ENCODE measurements at places on chromosomes 11 and 22.

DNA sequence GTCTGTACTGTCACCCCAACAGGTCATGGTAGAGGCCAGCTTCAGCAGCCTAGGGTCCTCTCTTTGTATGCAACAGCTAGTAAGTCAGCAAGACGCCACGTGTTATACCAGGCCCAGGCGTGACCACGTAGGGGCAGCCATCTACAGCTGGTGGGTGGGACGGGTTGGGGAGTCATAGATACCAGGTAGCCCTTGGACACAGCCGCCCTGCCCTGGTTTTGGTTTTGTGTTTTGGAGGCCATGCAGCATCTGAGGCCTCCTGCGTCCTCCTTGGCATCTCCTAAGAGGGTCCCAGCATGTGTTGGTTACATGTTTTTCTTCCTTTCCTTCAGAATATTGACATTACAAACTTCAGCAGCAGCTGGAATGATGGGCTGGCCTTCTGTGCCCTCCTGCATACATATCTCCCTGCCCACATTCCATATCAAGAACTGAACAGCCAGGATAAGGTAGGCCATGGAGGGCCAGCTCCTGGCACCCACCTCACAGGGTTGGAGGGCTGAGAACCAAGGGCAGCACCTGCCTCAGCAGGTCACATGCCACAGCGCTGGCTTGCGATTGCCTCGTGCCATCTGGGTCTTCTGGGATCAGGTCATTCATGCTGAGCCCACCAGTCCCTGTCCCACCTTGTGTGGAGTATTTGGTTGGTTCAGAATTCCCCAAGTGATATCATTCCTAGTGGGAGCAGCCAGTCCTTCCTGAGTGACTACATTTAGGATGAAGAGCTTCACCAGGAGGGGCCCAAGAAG is 16.0 kb upstream of the ADORA2A start:
- DNase-seq = no peak

DNA sequence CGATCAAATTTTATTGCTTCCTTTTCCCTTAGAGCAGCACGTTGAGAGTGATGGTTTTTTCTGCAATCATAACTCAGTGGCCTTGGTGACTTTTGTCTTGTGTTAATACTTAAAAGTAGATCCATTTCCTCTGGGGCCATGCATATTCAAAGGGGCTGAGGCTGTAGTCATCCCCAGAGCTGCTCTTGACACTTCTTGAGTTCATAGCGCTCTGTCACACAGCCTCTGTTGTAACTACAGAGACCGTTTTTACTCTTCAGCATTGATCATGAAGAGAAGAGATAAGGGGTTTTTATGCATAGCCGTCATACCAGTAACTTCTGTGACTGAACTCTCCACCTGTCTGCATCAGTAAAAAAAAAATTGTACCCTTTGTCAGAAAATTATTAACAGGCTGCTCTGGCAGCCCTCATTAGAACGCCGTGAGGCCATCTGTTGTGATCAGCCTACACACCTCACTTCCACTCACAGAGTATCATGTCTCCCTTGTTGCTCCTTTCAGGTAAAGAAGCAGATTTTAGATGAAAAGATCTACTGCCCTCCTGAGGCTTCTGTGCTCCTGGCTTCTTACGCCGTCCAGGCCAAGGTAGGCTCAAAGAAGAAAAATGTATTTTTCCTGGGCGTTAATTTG is 38.4 kb downstream of the NF2 start:
- DNase-seq = no peak

GRCh38 chr11:94537031-94537600 is 6.6 kb upstream of the FUT4 start:
- DNase-seq = no peak

DNA sequence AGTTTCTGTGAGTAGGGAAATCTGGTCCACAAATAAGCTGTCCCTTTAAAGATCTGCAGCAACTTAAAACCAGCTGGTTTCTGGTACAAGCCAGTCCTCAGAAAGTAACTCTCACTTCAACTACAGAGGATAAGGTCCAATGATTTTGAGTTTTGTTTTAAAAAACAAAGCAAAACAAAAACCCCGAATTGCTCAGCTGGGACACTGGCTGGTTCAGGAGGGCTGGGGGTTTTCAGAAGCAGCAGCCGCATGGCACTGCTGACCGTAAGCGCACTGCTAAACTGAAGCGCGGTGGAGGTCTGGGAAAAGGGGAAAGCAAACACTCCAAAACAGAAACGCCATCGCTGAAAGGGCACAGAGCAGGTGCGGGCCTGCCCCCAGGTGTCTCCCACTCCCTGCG is 59.7 kb downstream of the MICAL3 start:
- DNase-seq = no peak

- no peak for DNase-seq
Measured at GRCh38 chr11:109062445-109062844, 359.5 kb upstream of the C11orf87 start.

DNA sequence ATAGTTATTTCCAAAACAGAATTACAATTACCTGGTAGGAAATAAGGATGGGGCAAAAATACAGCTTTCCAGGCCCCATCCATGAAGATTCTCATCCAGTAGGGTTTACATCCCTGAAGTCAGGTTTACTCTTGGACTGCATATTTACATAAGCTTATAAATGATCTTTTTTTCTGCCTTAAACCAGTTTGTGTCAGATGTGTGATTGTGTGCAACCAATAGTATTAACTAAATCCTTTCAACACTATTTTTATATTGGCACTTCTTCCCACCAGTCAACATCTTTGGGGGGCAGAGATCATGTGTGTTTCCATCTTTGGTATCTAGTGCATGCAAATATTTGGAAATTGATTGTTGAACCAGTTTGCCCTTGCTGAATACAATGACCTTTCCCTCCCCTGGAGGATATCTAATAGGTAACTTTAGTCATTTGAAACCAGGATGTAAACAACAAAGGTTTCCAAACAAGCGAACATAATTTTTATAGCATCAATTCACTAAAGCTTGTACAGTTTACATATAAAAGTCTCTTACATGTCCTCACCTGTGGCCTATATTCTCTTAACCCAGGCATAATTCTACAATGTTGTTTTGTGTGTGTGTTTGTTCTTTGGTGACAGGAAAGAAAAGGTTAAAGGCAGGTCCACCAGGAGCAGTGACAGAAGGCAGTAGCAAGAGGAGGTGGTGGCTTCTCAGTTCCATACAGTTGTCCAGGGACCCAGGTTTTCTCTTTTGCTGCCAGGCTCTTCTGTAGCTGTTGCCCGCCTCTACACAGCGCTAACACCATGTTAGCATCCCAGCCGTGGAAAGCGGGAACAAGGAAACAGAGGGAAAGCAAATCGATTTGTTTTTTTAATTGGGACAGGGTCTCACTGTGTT is 1.7 kb upstream of the ME3 start:
- DNase-seq = no peak

GRCh38 chr11:34235189-34235588 is 122.6 kb downstream of the ABTB2 start:
- no peak for DNase-seq

DNA sequence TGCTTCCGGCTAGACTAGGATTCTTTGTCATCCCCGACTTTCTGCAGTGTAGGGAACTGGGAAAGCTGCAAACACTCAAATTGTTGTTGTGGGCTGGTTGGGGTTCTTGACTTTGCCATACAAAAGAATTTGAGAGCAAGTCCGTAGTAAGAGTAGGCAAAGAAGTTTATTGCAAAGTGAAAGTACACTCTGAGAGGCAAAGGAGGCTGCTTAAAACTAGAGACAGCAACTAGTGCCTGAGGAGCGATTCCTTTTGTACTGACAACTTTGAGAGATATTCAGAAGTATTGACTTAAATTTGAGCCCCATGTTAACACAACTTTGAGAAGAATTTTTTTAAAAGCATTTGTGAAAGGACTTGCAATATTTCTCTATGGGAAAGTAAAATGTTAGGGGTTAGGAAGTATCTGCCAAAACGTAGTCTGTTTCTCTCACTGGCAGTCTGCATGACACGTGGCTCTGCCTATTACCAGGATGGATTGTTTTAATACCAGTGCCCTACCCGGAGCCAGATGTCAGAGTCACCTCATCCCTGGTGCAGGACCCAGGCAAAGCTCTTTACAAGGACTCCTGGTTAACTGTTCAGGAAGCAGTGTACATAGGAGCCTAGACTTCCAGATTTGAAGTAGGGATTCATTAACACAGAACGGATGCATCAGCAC is 85.0 kb upstream of the CLPB start:
- peak; percentile 35 for DNase-seq

GRCh38 chr11:126317432-126317755 is 13.5 kb downstream of the DCPS start:
- no peak for DNase-seq

DNA sequence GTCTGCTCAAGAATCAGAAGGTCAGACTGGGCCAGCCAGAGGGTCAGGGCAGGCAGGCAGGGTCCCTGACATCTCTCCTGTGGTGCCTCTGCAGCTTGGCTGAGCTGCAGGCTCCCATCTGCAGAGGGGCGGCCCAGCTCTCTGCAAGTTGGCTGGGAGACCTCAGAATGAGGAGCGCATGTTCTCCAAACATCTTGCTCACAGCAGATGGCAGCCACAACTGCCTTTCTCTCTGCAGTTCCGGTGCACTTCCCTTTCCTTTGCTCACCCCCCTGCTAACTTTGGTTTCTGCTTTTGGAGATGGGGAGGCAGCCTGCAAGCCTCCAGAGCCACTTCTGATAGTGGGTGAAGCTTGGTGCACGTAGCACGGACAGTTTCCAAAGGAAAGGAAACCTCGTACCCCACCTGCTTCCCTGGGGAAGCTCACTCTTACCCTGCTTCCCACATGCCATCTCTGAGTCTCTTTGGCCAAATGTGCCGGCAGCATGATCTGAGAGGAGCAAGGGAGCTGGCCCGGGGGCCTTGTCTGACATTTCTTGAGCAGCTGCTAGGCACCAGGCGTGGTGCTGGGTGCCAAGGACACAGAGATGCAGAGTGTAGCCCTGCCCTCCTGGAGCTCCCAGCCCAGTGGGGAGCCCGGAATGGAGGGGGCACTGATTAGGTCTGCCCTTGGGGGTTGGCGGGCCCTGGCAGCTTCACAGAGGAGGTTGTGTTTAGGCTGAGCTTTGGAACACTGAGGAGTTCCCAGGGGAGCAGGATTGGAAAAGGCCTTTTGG is 18.2 kb downstream of the DAGLA start:
- no peak for DNase-seq

DNA sequence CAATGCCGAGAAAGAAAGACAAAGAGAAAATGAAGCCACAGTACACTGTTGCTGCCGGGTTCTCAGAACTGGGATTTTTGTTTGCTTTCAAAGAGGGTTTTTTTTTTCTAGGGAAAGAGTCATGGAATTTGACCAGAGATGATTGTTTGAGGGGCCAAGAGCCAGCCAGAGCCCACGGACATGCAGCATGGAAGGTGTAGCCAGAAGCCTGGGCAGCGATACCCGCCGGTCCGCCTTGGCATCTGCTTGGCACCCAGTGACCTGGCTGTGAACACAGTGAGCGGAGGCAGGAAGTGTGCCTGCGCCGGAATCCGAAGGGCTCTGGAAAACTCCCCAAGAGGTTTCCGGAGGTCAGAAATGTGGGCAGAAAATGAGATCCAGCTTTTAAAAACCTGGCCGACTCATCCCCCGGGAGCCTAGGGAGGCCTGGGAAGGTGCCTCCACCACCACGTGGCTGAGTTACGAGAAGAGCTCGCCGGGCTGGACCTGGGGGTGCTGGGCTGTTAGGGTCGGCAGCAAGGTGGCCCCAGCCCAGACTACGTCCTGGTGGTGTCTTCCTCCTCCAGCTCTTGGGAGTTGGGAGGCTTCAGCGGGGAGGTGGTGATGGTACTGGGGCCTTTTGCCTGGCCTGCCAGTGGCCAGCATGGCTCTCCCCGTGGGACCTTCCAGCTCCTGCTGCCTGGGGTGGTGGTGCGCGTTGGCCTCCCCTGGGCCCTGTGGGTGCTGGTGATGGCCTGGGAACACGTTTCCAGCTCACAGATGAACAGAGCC is 61.6 kb upstream of the PPARA start:
- no peak for DNase-seq

- DNase-seq = no peak
Measured at GRCh38 chr11:48101958-48102357, 114.7 kb upstream of the OR4B1 start.

- no peak for DNase-seq
Measured at GRCh38 chr11:66336234-66337102, at the start of gene RIN1. TSS of gene RIN1 (minus strand) at chr11:66336434. CDS start at chr11:66336402, 32 bp downstream.

DNA sequence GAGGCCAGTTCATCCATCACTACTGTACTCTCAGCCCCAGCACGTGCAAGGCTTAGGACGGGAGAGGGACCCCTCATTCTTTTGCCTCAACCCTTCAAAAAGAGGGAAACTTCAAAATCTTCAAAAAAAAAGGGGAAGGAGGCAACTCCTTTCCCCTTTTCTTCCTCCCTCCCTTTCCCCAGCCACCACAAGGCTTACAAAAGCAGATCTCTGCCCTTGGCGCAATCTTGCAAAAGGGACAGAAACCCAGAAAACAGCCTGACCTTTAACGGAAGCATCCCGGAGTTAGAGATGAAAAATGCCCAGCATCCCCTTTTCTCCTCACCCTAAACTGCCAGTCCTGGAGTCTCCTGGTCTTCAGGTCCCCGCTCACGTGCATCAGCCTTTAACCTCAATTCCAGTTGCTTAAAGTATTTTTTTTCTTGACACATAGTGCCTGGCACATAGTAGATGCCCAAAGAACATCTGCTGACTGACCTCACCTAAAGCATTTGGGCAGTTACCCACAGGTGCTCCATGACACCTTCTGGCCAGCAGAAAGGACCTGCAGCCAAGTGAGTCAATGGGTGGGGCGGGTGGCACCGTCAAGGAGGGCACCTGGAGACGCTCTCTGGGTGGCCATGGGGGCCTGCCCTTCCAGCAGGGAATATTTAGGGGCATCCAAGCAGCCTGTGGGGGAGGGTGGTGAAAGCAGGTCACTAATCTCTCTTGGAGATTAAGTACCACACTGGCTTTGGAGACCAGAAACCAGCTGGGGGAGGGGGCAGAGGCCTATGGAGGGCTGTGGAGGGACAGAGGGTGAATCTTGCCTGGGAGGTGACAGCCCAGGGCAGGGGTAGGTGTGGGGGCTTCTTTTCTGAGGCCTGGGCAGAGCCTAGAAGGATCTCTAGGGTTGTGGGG is 16.3 kb downstream of the NECTIN1 start:
- DNase-seq = no peak

GRCh38 chr22:37018815-37019308 is 385 bp downstream of the TST start:
- DNase-seq = no peak

GRCh38 chr22:44724859-44725258 is 22.9 kb downstream of the PRR5 start:
- no peak for DNase-seq

DNA sequence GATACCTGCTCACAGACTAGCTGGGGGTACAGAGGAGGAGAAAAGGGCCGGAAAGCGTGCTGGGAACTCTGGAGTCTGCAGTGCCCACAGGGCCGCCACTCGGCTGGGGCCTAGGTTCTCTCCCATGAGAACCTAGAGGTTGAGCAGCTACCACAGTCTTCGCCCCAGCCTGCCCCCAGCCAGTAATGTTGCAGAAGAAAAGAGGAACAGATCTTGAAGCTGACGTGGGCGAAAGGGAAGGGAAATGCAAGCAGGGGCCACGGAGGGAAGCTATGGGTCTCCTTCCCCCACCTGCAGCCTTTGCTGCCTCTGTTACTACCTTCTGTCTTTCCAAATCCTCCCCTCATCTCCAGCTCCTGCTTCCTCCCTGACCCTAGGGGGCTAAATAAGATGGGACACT is 28.8 kb upstream of the P2RY2 start:
- DNase-seq = no peak

- DNase-seq = no peak
Measured at GRCh38 chr22:46452195-46453005, 85.0 kb downstream of the CELSR1 start.
